ENCODE measurements at places on chromosomes 1 and 21.

DNA sequence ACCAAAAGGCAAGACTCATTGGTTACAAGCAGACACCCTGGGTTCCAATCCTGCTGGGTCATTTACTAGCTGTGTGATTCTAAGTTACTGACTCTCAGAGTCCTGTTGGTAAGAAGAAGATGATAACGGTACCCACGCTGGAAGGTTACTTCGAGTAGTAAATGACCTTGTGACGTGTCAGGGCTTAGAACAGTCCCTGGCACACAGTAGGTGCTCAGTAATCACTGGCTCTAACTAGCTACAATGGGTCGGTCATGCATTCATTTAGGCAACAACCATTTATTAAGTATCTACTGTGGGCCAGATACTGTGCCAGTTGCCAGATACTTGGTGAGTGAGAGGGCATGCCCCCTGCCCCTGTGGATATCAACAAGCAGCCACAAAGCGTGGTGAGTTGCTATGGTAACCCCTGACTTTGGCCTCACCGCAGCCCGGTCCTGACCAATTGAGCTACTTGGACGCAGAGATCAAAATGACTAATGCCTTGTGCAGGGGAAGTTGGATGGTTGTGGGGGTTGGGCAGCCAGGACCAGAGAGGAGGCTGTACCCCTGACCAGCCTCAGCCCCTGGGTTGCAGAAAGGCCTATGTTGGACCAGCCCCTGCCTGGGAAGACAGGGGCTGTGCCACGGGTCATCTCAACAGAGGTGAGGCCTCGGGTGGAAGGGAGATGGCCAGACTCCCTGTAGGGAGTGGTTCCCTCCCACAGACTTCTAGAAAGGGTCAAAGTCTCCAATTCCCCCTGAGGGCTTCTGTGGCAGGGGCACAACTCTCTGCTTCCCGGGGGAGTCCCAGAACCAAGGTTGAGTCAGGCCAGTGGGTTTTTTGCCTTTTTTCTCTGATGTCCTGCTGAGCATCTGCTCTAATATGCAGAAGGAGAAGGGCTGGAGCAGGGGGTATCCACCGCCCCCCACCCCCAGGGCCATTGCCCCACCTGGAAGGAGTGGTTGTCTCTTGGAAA lies 16.0 kb downstream of the DHRS3 start:
- DNase-seq: no peak

DNA sequence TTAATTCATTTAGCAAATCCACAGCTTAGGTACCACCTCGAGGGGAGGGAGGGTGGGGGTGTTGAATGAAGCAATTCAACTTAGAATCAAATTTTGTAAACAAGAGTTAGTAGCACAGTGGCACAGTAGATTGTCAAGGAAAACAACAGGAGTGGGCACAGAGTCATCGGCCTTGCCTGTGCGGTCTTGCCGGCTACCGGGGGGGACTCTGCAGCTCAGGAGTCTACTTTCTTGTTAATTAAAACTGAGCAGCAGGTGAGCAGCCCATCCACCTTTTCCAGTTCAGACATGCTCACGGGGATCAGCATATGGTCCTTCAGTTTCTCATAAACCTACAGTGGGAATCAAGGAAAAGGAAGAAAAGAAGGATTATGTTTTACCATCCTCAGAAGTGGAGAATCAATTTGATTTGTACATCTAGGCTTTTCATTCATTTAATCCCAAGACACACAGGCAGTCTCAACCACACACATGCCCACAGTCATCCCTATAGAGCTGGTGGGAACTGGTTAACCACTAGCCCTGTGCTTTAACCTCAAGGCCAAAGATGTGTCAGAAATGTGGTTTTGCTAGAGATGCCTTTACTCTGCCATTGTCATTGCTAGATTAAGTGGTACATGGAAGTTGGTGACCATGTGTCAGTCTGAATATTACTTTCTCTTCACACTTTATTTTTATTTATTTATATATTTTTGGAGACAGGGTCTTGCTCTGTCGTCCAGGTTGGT lies 45.0 kb upstream of the BCL10 start:
- peak; percentile 76 for DNase-seq

GRCh38 chr1:54007613-54008012 lies 10.4 kb downstream of the LDLRAD1 start:
- DNase-seq: no peak

DNA sequence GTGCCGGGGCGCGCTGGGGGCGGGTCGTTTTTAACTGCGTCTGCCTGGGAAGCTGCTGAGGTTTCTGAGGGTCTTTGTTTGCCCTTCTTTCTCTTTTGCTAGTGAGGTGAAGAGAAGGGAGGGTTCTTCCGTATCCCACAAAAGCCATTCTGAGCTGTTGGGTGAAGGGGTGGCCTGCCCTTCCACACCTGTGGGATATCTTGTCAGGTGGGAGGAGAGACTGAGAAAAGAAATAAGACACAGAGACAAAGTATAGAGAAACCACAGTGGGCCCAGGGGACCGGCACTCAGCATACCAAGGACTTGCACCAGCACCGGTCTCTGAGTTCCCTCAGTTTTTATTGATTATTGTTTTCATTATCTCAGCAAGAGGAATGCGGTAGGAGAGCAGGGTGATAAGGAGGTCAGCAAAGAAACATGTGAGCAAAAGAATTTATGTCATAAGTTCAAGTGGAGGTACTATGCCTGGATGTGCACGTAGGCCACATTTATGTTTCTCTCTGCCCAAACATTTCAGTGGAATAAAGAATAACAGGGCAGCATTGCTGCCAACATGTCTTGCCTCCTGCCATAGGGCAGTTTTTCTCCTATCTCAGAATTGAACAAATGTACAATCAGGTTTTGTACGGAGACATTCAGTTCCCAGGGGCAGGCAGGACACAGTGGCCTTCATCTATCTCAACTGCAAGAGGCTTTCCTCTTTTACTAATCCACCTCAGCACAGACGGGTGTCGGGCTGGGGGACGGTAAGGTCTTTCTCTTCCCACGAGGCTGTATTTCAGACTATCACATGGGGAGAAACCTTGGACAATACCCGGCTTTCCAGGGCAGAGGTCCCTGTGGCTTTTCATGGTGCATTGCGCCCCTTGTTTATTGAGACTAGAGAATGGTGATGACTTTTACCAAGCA lies 972 bp downstream of the PGBD2 start:
- DNase-seq: no peak

- DNase-seq: no peak
These were observed 10.1 kb downstream of the ZZZ3 start for GRCh38 chr1:77672374-77672773.

GRCh38 chr1:102071451-102071850 lies 74.7 kb upstream of the OLFM3 start:
- DNase-seq: no peak

DNA sequence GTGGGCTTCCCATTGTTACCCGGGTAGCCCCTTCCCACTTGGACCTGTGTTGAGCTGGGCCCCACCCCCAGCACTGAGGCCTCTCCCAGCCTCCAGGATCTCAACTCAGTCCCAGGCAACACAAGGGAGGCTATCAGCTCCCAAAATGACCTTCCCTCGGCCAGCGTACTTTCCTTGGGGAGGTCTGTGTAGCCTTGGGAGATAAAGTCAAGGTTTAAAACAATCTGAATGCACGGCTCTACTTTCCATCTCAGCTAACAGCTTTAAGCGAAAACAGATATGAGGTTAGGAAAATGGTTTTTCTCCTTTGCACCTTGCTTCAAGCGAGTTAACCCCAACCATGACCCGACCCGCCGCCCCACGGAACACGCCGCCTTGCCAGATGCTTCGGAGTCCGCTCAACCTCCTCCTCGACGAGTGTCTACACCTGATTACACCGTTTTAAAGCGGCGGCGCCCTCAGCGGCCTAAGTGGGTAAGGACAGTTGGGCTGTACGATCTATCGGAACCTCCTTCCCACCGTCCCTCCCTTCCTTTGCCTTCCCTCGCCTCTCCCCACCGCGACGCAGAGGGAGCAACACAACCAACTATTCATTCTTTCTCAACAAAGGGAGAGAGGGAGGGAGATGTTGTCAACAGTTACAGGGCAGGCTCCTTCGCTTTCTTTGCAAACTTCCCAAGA lies 1.1 kb downstream of the BCAR3 start:
- peak; percentile 70 for DNase-seq

DNA sequence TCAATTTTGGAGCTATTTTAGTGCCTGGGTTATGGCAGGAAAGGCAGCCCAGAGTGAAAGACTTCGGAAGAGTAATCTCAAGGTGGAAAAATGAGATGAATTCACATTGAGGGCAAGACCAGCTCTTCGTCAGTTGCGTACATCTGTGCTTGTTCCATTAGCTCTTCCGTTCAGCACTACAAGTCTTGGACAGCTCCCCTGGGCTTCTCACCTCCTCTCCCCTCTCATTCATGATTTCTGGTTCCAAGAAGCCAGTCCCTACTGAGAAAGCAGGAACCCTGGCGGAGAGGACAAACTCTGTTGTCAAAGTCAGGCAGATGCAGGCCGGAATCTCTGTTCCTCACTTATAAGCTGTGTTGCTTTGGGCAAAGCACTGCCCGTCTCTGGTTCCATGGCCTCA lies 76.5 kb downstream of the ACTL8 start:
- peak; percentile 25 for DNase-seq

DNA sequence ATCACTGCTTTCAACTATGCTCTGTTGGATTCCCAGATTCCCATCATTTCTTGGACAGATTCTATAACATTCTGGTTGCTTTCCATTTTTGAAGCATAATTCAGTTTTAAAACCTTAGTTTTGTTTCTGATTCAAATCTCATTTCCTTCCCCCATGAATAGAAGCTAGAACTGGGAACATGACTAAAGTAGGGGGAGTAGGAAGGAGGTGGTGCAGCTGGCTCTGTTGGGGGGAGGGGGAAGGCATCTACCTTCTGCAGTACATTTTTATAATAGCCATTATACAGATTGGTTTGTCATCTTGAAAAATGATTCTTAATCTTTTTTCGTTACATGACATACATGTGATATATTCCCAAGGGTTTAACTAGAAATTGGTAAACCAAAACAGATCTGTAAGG lies 48.1 kb downstream of the SMG7 start:
- DNase-seq: peak; percentile 9

GRCh38 chr1:11019971-11020370 lies 7.5 kb downstream of the TARDBP start:
- DNase-seq: no peak

- DNase-seq: peak; percentile 54
These were observed 766 bp downstream of the AGO4 start for GRCh38 chr1:35808450-35809113.

DNA sequence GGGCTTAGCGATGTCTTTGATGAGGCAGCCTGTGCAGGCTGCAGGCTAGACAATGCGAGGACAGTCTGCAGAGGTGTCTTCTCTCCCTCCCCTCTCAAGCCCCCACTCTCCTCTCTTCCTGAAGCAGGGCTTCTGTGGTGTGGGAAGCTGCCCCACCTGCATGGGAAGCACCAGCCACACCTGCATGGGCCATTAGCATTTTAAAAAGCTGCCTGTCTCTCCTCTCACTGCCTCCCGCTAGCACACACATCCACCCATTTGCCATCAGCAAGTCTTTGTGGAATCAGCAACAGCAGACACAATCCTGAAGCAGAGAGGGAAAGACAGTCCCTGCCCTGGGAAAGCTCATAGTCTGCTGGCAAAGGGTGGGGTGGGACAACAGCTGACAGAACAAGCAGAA lies 53.1 kb downstream of the NAV1 start:
- DNase-seq: no peak

DNA sequence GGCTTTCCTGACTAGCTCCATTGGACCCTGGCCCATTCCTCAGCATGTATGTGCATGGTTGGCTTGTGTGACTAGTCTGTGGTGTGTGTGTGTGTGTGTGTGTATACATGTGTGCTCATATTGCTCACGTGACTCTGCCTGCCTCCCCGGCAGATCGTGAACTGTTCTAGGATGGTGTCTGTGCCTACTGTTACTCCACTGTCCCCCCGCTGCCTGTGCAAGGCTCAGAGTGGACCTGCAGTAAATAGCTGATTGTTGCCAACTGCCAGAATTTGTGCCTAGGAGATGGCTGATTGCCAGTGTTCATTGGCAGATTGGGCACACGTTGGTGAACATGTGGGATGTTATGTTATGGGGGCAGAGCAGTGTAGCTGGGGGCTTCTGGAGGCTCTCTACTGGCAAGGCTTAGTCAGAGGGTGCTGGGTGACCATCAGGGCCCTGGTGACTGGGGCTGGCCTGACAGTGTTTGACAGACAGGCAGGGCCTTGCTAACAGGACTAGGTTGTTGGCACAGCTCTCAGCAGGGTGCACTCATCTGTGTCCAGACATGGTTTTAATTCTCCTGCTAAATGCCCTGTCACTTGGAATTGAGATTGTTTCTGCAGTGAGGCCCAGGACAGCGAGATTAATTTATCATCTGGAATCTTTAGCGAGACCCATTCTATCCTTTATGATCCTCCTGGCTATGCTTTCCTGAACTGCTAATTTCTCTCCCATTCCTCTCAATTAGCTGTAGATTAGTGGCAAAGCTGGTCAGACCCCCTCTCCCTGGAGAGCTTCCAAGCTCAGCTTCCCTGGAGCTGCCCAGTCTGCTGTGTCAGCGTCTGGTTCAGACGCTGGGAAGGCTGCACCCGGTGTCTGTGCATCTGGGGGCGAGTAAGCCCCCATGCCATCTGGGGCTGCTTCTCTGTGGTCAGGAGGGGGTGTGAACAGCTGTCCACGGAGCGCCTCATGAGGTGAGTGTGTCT lies 20.8 kb downstream of the SLC6A17 start:
- DNase-seq: no peak

DNA sequence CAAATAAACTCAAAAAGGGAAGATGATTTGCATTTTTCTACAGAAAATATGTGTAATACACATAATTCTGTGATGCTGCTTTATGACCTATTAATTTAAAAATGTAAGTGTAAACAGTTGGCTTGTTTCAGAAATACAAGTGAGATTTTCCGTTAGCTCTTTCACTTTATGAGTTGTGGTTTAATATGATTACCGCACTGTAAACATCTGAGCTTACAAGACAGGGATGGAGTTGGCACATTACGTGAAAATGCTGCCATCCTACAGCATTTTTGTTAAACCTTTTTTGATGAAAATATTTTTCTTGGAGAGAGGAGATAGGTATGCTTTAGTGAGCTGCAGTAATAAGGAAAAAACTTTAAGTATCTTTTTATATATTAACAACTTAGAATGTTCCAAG lies 426.8 kb upstream of the ADAMTS5 start:
- DNase-seq: no peak

DNA sequence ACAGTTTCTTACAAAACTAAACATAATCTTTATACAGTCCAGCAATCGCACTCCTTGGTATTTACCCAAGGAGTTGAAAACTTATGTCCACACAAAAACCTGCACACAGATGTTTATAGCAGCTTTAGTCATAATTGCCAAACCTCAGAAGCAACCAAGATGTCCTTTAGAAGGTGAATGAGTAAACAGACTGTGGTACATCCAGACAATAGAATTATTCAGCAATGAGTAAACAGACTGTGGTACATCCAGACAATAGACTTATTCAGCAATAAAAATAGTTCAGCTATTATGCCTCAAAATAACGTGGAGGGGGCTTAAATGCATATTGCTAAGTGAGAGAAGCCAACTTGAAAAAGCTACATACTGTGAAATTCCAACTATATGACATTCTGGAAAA lies 87.0 kb upstream of the GALNT2 start:
- no peak for DNase-seq

DNA sequence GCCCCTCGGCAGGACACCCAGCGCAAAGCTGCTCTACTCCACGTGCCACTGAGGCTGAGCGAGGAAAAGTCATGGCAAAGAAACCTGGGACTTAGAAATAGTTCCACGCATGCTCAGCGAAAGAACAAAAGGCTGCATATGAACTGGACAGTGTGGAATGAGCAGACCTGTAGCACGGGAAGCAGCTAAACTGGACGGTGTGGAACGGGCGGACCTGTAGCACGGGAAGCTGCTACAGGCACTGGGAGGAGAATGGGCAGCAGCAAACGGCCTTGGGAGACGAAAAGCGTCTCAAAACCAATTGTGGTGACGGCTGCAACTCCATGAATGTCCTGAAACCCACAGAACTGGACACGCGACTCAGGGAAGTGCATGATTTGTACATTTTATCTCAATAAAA lies 15.6 kb downstream of the SSU72 start:
- no peak for DNase-seq

- DNase-seq: no peak
These were observed 624.0 kb downstream of the USP25 start for GRCh38 chr21:16353764-16354163.
